GM12878 (cell line): ENCODE measurements at places on chromosomes 3 and 15. TPM values are rescaled to one million over a fixed set of nuclear protein-coding genes. Genes with fewer than 3 reads are reported as not detected.
A peak's percentile ranks its signal among the peaks of the same experiment; 100 is the strongest.

GRCh38 chr15:36024031-36024688, 478.2 kb upstream of the DPH6 start:
- DNase-seq: no peak

DNA sequence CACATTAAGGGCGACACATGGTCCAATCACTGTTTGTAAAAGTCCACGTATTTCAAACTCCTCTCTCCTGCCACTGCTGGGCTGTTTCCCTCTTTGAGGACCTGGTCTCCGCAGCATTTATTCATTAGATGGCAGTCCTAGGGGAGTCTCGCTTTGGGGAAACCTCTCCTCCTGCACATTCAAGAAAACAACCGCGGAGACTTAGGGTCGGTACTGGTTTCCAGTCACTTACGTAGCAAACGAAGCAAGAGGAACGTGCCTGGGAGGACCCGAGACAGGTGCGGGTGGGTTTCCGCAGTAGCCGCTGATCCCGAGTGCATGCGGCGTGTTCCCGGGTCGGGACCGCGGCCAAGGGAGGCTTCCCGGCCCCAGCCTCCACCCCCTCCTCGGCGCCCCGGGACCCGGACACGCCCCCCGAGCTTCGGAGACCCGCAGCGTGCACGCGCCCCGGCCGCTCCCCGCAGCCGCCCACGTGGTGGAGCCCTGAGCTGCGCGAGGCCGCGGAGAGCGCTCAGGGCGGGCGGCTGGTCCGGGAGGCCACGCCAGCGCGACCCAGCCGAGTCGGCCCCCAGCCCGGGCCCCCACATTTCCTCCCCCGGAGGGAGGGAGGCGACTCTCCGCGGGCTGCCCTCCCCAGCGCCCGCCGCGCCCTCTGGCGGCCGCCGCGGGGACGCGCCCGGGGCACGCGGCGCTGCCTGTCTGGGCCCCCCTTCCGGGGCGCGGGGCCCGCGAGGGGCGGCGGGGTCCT, 1.1 kb upstream of the IGF1R start:
- DNase-seq: no peak

DNA sequence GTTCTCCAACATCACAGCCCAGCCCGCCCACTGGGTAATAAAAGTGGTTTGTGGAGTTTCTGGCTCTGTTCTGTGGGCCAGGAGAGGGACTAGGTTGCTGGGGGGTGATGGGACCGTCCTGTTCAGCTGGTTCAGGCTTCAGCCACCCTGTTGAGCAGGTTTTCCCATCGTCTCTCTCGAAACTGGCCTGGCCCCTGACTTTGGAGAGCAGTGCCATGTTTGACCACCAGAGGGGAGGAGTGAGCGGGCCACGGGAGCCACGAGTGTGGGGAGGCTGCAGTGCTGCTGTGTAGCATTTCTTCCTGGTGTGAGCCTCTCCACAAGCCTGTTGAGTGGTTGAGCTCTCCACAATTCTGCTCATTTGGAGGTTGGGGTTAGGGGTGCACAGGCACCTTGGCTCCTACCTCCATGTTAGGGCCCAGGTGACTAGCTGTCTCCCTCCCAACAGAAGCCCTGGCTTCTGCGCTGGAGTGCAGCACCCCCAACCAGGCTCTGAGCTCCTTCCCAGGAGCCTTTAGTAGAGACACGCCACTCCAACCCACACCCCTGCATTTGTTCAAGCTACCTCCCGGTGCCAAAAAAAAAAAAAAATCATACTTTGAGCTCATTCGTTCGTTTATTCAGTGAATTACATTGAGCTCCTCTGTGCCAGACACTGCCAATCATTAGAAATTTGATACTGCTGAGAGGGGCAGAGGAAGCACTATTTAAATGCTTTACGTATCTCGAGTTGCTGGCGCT, 13.9 kb downstream of the SPINT1 start:
- DNase-seq: no peak

DNA sequence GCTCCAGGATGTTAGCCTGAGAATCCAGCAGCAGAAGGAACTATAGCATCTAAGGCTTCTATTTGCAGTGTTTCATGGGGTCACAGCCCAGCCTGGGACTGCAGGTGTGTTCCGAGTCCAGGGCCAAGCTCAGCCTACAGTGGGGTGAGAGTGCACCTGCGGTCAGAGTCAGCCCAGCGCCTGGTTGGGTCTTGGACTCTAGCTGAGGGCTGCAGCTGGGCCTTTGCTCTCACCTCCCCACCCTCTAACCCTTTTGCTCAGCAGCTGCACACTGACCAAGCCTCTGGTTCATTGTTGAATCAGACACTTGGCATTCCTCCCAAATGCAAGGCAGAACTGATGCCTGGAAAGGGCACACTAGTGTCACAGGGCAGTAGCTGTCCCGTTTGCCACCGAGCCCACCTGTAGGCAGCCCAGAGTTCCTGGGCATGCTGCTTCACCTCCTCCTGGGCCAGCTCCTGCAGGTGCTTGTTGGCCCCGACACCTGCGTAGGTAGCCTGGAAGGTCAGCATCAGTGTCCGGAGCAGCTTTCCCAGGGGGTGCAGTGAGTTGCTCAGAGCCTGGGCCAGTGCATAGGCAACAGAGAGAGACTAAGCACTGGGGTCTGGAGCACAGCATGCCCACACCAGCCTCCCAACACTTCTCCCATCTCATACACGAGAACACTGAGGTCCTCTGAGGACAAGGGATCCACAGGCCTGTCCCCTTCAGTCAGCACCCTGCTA, 17.5 kb downstream of the ALS2CL start:
- no peak for DNase-seq

DNA sequence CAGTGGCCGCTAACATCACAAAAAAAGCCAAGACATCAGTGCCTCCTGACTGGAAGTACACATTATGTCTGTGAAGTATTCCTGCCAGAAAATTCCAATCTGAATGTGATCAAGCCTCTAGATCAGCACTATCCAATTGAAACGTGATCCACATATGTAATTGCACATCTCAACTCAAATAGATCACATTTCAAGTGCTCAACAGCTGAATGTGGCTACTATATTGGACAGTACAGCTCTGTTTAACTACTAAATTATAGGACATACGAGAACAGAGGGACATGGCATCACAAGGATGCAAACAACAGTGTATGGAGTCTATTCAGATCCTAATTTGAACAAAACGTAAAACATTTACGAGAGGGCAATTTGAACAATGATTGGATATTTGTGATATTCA, 542 bp upstream of the UBAP1L start:
- DNase-seq: no peak

GRCh38 chr15:41254560-41254959, 23.5 kb downstream of the CHP1 start:
- DNase-seq: no peak

DNA sequence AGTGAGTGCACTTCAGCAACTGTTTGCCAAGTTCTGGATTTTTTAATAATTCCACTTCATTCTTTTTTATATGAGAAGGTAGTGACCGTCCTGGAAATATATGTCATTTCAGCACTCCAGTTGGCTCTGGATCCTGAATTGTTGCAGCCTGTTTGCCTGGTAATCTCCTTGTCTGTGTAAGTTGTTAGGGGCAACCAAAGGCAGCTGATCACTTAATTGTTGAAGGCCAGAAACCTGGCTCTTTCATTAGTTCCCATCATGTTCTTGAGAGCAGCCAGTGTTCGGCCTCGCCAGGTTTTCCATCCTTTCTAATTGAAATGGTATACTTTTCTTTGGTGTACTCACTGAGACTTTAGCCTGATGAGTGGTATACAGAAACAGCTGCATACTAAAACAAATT, 168.6 kb downstream of the SOX2 start:
- no peak for DNase-seq

DNA sequence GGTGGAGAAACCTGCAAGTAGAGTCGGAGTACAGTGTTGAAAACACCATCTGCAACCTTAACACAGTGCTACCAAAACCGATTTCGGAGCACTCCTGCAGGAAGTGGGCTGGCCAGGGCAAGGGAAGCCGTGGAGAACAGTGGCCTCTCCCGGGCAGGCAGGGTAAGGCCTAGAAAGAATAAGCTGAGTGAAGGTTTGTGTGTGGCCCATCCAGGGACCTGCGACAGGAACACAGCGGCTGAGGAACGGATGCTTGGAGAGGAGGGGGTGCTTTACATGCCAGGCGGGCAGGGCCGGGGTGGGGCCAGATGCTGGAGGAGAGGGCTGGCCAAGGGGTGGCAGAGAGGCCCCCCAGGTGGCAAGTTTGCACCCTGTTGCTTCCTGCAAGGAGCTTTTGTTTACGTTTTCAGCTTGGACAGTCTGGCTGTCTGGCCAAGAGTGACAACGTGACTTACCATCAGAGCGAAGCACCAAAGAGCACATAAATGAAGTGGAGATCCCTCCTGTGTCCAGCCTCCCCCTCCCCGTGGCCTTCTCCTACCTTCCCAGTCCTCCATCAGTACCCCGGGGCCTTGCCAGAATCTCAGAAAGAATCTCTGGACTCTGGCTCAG, 156.5 kb downstream of the PGPEP1L start:
- no peak for DNase-seq

DNA sequence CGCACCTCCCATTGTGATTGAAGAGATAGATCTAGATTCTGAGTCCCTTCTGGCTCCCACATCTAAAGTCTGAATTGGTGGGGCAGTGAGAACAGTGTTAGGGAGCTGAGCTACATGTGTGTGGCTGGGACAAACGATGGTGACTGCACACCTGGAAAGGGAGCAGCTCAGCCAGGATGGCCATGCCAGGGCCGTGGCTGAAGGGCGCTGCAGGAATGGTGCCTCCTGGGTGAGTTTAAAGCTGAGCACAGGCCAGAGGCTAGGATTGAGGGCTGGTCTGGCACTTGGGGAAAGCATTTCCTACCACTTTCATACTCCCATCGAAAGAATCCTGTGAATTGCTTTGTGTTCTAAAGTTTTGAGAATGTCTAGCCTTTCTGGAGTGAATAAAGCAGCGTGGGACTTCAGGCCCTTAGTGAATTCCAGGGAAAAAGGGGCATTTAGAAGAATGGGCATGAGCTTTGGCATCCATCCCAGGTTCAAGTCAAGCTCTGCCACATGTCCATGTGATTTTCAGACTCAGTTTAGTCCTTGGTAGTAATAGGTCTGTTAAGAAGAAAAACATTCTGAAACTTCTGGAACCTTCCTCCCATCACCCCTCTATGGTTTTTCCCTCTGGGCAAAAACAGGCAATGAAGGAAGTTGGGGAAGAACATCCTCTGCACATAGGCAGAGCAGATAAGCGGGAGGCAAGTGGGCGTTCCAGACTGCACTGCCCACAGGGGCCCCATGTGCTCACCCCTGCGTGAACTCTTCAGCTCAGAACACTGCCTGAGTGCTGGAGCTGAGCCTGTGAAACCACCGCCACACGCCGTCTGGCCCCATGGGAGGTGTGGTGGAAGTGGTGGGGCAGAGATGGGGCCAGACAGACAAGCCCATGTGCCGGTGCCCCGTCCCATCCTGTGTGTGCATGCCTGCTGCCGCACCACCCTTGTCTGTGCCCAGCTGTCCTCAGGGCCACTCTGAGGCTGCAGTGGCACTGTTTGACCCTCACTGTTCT, 12.9 kb upstream of the CPNE9 start:
- DNase-seq: peak; percentile 28

DNA sequence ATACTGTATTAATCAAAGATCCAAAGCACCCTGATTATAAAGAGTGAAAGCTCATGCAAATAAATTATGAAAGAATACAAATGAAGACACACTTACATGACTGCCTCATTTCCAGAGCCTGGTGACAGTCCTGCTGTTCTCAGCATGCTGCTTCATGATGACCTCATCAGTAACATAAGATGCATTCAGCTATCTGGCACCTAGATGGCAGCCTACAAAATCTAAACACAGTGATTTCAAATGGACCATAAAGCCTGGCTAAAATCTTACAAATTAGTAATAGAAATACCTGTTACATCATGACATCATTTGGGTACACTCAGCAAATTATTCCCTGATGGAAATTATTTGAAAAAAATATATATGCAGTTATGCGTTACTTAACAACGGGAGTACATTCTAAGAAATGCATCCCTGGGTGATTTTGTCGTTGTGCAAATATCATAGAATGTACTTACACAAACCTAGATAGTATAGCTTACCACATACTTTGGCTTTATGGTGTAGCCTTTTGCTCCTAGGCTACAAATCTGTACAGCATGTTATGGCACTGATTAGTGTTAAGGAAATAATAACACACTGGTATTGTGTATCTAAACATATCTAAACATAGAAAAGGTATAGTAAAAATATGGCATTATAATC, 207.2 kb downstream of the EPHA3 start:
- no peak for DNase-seq

GRCh38 chr3:168139947-168140346, 44.2 kb upstream of the GOLIM4 start:
- DNase-seq: no peak

DNA sequence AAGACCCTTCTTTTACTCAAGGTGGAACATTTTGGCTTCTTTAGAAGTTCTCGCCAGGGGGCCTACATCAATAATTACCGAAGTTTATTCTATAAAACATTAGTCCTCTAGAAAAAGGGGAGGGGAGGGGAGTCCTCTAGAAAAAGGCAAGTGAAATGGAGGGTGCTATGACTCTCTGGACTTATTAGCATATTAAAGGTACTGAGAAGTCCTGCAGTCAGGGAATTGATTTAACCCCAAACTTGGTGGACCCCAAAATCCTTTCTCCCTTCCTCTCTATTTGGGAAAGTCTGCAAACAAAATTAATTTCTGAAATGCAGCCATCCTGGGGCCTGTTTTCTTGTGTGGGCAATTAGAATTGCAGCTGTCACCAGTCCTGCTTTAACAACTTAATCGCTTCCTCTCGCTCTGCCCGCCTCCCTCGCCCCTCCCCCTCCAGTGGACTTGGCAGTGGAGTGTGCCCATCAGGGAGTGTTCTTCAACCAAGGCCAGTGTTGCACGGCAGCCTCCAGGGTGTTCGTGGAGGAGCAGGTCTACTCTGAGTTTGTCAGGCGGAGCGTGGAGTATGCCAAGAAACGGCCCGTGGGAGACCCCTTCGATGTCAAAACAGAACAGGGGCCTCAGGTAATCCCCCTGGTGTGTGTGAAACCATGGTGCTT, 18.9 kb upstream of the LRRK1 start:
- DNase-seq: no peak

DNA sequence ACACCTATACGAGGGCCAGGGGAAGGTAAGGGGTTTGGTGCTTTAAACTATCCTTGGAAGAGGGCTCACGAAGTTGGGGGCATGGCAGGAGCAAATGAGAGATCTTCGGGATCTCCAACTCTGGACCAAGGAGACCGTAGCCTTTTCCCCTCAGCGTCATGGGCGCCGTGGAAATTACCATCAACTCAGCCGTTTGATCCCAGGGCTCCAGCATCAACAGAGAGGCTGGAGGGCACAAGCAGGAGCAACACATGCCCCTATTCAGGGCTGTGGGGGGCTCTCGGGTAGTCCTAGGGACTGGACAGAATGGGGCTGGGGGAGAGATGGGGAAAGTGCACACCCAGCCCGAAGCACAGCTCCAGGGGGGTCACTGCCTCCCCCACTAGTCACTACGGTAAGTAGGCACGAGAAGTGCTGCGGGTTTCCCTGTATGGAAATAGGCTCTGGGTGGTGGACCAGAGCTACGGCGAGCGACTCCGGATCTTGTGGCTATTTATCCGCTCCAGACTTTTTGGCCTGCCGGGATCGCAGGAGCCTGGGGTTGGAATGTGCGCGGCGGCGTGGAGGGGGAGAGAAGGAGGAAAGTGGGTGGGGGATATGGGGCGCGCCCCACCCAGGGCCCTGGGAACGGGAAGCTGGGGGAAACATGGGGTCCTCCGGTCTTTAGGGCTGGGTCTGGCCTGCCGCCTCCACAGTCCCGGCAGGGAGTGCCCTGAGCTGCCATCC, 539 bp upstream of the LAMB2 start:
- DNase-seq: no peak

The DLL4 gene
- 0.09 TPM in 1 of 2 replicates, not detected in the other for polyA plus RNA-seq

The CSTA gene
- 3.1 and 3.5 TPM in 2 replicates for polyA plus RNA-seq

The ADGRG7 gene
- not detected in 2 replicates for polyA plus RNA-seq

The OR5K4 gene
- polyA plus RNA-seq: not detected in 2 replicates

The CLEC3B gene
- not detected in 2 replicates for polyA plus RNA-seq
